T47D (cell line): ENCODE measurements at places on chromosomes 7 and 10.

DNA sequence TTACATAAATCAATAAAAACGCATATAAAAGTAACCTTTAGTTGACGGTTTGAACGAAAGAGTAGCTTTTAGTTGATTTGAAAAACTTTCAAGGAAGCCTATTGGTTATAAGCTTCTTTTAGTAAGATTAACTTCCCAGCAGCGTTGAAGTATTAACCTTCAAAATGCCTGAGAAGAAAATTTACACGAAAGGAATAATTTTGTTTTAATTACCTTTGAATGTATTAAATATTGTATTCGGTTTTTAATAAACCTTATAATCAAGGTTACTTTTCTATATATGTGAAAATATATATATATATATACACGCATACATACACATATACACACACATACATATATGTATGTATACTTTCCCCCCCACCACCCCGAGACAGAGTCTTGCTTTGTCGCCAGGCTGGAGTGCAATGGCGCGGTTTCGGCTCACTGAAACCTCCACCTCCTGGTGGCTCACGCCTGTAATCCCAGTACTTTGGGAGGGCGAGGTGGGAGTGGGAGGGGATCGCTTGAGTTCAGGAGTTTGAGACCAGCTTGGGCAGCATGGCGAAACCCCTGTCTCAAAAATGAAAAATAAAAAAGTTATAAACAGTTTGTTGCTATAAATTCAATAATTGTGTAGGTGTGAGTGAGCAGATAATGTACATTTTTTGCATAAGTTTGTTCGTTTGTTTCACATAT is 57.6 kb upstream of the EZH2 start:
- DNase-seq = peak; percentile 88

DNA sequence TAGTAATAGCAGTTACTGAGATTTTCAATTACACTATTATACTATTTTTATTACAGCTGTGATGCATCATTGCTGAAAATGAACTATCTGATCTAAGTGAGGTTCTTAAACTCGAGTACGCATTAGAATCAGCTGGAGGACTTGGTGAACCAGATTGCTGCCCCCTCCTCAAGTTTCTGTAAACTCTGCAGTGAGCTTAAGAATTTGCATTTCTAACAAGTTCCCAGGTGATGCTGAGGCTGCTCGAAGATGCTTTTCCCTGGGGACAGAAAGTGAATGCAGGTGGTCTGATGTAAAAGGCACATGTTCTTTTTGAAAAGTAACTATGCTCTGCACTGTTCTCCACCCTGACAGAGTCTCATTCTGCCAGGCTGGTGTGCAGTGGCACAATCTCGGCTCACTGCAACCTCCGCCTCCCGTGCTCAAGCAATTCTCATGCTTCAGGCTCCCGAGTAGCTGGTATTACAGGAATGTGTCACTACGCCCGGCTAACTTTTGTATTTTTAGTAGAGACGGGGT is 12.5 kb downstream of the RNF133 start:
- no peak for DNase-seq

- no peak for DNase-seq
These were observed 26.5 kb downstream of the LMTK2 start for GRCh38 chr7:98133181-98133580.

- no peak for DNase-seq
These were observed 64.4 kb downstream of the RAB18 start for GRCh38 chr10:27568196-27569175.

DNA sequence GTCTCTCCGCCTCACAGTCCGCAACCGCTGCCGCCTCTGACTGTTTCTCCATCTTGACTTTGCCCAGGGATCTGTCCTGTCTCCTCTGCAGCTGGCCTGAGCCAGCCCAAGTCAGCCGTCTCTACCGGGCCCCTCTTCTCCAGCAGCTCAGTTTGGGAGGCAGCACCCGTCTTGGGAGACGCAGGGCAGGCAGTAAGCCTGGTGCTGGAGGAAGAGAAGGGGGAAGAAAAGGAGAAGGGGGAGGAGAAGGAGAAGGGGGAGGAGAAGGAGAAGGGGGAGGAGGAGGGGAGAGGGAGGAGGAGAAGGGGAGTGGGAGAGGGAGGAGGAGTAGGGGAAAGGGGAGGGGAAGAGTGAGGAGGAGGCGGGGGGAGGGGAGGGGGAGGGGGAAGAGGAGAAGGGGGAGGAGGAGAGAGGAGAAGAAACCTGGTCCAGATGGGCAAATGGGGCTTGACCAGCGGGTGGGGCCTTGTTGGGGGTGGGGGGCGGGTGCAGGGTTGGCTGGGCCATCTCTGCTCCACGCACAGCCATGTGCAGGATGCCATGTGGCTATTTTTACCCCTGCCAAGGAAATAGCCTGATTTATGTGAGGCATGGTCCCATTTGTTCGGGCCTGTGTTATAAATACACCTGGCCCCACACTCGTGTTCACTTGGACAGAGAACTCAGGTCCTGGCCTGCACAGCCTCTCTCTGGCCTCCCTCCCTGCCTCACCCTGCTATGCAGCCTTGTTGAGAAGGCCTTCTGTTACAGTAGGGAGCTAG is 35.9 kb upstream of the FZD9 start:
- DNase-seq = no peak

- no peak for DNase-seq
These were observed 18.8 kb upstream of the TLL2 start for GRCh38 chr10:96532523-96532922.

GRCh38 chr7:5631152-5631551 is 150.3 kb downstream of the RNF216 start:
- no peak for DNase-seq

DNA sequence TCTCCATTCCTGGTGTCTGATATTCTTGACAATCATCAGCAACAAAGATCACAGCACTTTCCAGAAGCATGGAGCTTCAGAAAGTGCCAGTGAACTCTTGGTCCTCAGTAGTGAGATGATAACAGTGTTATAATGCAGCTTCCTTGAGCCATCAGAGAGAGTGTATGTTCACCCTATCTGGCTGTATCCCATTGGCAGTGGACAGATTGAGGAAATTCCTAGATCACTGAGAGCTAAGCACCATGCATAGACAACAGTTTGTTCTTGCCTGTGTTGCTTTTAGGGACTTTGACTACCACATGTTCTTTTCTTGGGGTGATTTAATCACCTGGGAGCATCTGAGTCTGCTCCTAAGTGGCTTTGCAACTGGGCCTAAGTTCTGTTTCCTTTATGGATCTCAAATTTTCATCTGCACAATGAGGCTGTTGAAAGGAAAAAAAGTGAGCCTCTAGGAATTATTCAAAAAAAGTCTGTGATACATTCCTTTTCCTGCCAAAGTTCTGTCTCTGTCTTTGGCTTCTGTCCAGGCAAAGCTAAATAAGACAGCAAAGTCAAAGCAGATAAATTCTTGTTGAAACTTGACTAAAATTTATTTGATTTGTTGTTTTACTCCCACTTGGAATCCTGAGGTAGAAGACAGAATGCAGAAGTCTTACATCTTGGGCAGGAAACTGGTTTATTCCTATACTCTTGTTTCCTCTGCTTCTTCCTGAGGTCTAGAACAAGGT is 14.5 kb upstream of the ZNF282 start:
- no peak for DNase-seq

DNA sequence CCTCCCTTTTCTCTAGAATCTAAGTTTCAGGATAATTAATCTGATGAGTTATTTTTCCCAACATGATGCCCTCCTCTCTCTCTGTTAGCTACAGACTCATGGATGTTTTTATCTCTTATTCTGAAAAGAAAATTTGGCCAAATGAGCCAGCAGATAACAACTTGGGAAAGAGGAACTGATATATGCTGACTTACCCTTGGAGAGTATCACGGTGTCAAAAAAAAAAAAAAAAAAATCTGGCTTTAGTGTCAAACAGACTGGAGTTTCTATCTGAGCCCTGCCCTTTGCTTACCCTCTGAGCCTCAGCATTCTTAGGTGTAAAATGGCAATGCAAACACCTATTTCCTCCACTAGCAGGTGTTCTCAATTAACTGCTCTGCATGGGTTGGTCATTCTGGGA is 190.4 kb downstream of the AHR start:
- DNase-seq = no peak

- no peak for DNase-seq
These were observed 11.7 kb downstream of the MAT1A start for GRCh38 chr10:80277567-80278250.

GRCh38 chr10:2964632-2965296 is 102.6 kb upstream of the PFKP start:
- no peak for DNase-seq

- DNase-seq = no peak
These were observed 245.5 kb downstream of the DYNC1I1 start for GRCh38 chr7:96017877-96018276.
